ENCODE measurements at places on chromosomes 7 and 10. TPM values are rescaled to one million over a fixed set of nuclear protein-coding genes. Genes with fewer than 3 reads are reported as not detected.

- no peak for DNase-seq
Measured at GRCh38 chr7:608954-609353, 89.3 kb upstream of the PDGFA start.

DNA sequence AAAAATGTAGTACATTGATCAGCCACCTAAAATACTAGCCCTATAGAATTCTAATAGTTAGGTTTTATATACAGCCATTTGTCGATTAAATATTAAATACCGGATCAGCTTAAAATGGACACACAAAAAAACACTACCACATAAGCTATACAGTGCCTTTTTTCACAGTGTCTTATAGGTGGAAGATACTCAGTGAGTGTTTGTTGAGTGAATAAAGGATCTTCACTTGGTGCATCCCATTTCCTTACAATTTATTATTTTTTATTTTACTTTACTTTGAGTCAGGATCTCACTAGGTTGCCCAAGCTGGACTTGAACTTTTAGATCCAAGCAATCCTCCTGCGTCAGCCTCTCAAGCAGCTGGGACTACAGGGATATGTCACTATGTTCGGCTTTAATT is 335.4 kb upstream of the KAT6B start:
- no peak for DNase-seq

UBE2H gene
- total RNA-seq: 90.1 TPM

CYP2C19 gene
- not detected for total RNA-seq

KIF20B gene
- total RNA-seq: 39.7 TPM

FHIP2A gene
- 39.6 TPM for total RNA-seq
